ENCODE measurements at places on chromosomes 3 and 15. TPM values are rescaled to one million over a fixed set of nuclear protein-coding genes. Genes with fewer than 3 reads are reported as not detected.

The BMF gene
- total RNA-seq: 16.5 TPM

DNA sequence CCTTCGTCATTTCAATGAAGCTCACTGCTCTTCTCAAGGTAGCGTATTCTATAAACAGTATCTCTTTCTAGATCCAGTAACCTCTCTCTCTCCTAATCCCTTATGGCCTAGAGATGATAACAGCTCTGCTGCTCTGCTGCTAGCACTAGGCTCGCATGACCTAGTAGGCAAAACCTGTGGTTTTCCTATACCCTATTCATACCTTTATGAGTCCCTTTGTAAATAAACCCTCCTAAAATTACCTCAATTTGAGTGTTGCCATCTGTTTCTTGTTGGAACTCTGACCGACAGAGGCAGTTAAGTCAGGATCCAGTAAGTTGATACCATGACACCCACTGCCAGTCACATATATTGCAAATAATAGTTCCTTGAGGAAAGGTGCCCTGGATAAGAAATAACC, 7.3 kb downstream of the CCDC14 start:
- no peak for DNase-seq
- H3K4me3 ChIP-seq: no peak overlapping the region
- H3K27me3 ChIP-seq: no peaks in the 10 kb centered on the region
- H3K27ac ChIP-seq: no peak overlapping the region
- H3K4me1 ChIP-seq: peaks cover 10% of the 10 kb centered on the region

- H3K4me1 ChIP-seq: no peaks in the 10 kb centered on the region
- DNase-seq: no peak
- H3K27me3 ChIP-seq: peaks cover 65% of the 10 kb centered on the region
- H3K4me3 ChIP-seq: no peak overlapping the region
- no peak overlapping the region for H3K27ac ChIP-seq
- H3K36me3 ChIP-seq: no peaks in the 10 kb centered on the region
Observed at GRCh38 chr15:83282776-83283137, 1.7 kb downstream of the BNC1 start.

The UBE2E1 gene
- total RNA-seq: 87.0 TPM

The PLS1 gene
- total RNA-seq: 4.8 TPM

DNA sequence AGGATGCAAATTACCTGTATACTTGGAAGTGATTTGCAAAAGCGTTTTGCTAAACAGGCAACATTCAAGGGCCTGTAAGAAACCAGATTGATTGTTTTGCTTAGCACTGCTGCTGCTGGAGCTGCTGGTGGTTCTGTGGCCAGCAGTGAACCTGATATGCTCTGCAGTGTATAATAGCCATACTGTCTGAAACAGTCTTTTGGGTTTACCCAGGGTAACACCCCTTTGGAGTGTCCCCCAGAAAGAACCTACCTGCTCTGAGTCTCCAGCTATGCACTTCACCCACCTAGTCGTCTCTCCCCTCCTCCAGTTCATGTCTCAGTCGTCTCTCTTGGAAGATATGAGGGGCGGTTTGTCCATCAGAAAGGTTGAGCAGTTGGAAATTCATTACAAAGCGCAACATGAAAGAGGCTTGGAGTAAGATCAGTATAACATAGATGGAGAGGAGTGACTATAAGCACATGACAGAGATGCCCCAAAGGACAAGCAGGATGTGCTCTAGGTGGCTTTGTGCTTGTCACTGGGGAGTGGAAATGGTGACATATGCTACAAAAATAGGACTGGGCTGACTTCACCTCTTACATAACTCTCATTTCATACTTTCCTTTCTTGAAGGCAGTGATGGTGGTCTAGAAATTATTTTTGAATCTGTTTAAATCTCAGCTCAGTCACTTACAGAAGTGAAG, 3.8 kb downstream of the MKRN2 start:
- H3K4me3 ChIP-seq: no peak overlapping the region
- DNase-seq: no peak
- H3K36me3 ChIP-seq: peaks cover 10% of the 10 kb centered on the region
- H3K27ac ChIP-seq: no peak overlapping the region
- peaks cover 51% of the 10 kb centered on the region for H3K4me1 ChIP-seq
- peaks cover 4% of the 10 kb centered on the region for H3K27me3 ChIP-seq

GRCh38 chr3:81544385-81544784, 217.1 kb downstream of the GBE1 start:
- DNase-seq: no peak
- H3K27ac ChIP-seq: no peak overlapping the region
- H3K36me3 ChIP-seq: peaks cover 3% of the 10 kb centered on the region
- H3K27me3 ChIP-seq: no peaks in the 10 kb centered on the region
- H3K4me3 ChIP-seq: no peak overlapping the region

- no peak overlapping the region for H3K27ac ChIP-seq
- H3K36me3 ChIP-seq: no peaks in the 10 kb centered on the region
- no peak overlapping the region for H3K4me3 ChIP-seq
- peak; percentile 39 for DNase-seq
Observed at GRCh38 chr3:40580494-40581091, 55.8 kb downstream of the ZNF621 start.

The LARP6 gene
- not detected for total RNA-seq

DNA sequence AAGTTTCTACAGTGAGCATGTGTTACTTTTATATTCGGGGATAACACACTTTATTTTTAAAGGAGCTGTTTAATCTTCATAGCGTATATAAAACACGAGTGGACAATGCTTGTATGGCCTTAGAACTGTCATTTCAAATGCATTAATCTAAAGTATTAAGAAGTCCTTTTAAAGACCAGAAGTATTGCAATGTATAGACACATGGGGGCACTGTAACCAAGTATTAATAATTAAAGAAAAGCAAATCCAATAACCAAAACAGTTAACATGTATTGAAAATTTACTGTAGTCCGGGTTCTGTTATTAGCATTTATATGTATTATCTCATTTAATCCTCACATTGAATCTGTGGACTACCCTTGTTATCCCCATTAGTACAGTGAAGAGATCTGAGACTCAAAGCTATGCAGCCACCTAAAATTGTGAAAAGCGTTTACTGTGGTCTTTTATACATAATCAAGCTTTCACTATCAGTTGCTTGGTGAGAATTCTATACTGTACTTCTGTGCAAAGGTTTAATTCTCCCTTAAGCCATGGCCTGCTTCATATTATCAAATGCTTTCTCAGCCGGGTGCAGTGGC, 10.1 kb downstream of the ARL14 start:
- DNase-seq: no peak
- H3K27me3 ChIP-seq: no peaks in the 10 kb centered on the region
- H3K4me3 ChIP-seq: no peak overlapping the region
- H3K4me1 ChIP-seq: no peaks in the 10 kb centered on the region
- no peaks in the 10 kb centered on the region for H3K36me3 ChIP-seq

The ACAN gene
- total RNA-seq: not detected

GRCh38 chr3:171757361-171758034, 52.8 kb downstream of the PLD1 start:
- H3K27ac ChIP-seq: no peak overlapping the region
- no peaks in the 10 kb centered on the region for H3K4me1 ChIP-seq
- H3K4me3 ChIP-seq: no peak overlapping the region

The XCR1 gene
- total RNA-seq: 0.05 TPM

DNA sequence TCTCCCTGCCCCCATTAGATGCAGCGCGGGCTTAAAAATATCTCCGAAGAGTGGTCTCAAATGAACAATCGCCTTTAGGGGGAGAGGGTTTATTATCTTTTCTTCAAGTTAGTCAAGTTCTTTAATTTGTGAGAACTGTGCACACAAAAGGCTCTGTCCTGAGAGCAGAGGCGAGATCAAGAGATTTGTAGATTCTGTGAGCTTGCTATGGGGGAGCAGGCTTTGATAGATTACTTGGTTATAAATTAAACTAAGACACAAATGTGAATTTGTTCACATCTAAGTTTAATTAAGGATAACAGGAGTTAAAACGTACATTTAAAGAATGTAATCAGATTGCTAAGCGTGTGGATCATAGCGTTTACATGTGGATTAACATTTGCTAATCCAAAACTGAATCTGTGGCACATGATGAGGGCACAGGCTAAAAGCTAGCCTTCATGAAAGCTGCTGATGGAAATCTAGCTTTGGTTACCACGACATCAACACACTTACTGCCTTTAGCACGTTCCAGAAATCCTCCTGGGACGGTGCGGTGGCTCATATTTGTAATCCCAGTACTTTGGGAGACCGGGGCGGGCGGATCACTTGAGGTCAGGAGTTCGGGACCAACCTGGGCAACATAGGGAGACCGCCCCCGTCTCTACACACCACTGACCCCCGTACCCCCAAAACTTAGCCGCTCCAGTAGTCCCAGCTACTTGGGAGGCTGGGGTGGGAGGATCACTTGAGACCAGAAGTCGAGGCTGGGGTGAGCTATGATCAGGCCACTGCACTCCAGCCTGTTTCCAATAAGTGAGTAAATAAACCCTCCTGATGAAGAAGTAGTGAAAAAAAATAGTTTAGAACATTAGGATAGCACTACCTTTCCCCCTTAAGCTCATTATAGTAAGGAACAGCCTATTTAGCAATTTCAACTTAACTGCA, 1.0 kb upstream of the PRTG start:
- peaks cover 4% of the 10 kb centered on the region for H3K4me1 ChIP-seq
- no peak overlapping the region for H3K27ac ChIP-seq
- H3K27me3 ChIP-seq: peaks cover 21% of the 10 kb centered on the region
- no peak for DNase-seq
- no peaks in the 10 kb centered on the region for H3K36me3 ChIP-seq

GRCh38 chr15:95328559-95328958, 1001.9 kb upstream of the NR2F2 start:
- no peak overlapping the region for H3K4me3 ChIP-seq
- peaks cover 31% of the 10 kb centered on the region for H3K27me3 ChIP-seq
- no peak overlapping the region for H3K27ac ChIP-seq
- DNase-seq: no peak
- no peaks in the 10 kb centered on the region for H3K4me1 ChIP-seq

DNA sequence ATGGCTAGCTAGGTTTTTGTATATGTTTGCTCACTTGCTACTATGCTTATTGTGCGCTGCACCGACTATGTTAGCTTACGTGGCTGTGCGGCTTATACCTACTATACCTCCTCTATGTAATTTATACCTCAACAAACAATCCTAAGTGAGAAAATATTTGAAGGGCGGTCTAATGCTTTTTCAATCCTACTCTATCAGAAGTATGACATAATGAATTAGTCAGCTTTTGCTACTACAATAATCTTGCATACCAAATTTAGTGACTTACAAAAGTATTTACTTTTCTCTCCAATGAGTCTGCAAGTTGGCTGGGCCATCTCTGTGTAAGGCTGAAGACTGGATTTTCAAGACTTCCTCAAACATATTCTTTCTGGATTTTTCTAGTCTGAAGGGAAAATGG, 391.2 kb upstream of the NECTIN3 start:
- H3K4me3 ChIP-seq: no peak overlapping the region
- no peaks in the 10 kb centered on the region for H3K36me3 ChIP-seq
- no peak for DNase-seq

DNA sequence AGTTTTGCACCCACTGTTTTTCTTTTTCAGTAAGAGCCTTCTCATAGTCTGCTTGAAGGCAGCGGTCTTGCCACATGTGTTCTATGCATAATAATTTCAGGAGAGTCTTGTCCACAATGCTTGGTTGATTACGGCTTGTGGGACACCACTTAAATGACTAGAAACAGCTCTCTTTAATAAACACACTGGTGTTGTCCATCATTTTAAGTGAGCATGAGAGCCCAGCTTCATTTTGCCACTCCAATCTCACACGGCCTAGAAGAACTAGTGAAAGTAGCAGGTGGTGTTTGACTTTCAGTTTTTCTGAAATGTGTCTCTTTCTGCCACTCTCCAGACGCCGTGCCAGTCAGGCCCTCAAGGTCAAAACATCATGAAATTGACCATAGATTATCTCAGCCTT, 292.1 kb downstream of the LPP start:
- H3K27me3 ChIP-seq: no peaks in the 10 kb centered on the region
- H3K4me1 ChIP-seq: peaks cover 29% of the 10 kb centered on the region
- H3K27ac ChIP-seq: no peak overlapping the region

The RBMS3 gene
- 3.4 TPM for total RNA-seq

The KCNAB1 gene
- total RNA-seq: not detected

DNA sequence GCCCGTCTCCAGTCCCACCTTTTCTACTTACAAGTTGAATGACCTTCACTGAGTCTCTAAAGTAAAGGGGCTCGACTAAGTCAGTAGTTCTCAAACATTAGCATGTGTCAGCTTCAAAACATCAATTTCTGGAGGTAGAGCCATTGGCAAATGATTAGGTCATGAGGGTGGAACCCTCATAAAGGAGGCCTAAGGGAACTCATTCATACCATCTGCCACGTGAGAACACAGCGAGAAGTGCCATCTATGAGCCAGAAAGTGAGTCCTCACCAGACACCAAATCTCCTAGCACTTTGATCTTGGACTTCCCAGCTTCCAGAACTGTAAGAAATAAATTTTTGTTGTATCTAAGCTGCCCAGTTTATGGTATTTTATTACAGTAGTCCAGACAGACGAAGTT, 129.8 kb downstream of the MEX3B start:
- DNase-seq: no peak
- no peak overlapping the region for H3K4me3 ChIP-seq
- no peaks in the 10 kb centered on the region for H3K36me3 ChIP-seq
- no peaks in the 10 kb centered on the region for H3K4me1 ChIP-seq

The IL17RB gene
- 1.2 TPM for total RNA-seq

DNA sequence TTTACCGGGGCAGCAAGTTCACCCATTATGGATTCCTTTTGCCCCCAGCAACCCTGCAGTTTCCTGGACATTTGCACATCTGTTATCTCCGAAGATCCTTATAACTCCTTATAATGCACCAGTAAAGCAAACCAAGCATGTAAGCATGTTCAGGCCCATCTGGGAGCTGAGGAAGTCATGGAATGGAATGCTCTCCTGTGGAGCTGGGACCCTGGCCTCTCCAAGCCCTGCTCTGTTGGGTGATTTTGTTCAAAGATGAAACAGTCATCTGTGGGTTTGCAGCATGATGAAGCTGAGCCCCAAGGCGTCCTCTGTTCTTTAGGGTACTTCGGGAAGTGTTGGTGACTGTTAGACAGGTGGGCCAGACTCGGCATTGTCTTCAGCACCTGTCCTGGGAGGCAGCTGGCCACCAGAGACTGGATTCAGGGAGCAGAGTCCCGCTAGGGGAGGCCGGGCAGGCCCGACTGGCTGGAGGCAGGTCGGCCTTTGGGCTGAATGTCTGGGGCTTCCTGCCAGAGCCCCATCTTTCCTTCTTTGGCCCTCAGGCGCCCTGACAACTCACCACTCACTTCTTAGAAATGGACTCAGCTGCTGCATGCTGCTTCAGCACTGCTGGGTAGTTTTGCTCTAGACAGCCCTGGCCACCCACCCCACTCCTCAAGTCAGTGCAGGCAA, 3.9 kb downstream of the DNAH1 start:
- DNase-seq: no peak
- H3K36me3 ChIP-seq: peaks cover 2% of the 10 kb centered on the region
- H3K4me1 ChIP-seq: peaks cover 11% of the 10 kb centered on the region
- H3K27me3 ChIP-seq: no peaks in the 10 kb centered on the region

The CLDN18 gene
- total RNA-seq: not detected

The KLHL40 gene
- not detected for total RNA-seq
